Kidney glomerular epithelial cell (primary cell): ENCODE measurements at places on chromosomes 11 and 22.

GRCh38 chr22:44697423-44698141 lies 4.4 kb upstream of the PRR5 start:
- DNase-seq, result peak; percentile 72

DNA sequence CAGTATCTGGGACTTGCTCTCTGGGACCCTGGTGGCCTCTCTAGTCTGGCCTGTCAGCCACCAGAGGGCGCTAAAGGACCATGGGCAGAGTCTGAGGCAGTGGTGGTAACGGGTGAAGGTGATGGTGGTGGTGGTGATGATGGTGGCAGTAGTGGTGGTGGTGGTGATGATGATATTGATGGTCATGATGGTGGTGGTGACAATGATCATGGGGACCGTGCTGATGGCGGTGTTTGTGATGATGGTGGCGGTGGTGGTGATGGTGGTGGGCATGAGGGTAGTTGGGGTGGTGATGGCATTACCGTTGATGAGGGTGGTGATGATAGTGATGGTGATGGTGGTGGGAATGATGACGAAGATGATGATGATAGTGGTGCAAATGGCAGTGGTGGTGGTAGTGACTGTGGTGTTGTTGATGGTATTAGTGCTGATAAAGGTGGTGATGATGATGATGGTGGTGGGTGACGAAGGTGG lies 16.0 kb downstream of the TRPM5 start:
- peak; percentile 32 for DNase-seq

DNA sequence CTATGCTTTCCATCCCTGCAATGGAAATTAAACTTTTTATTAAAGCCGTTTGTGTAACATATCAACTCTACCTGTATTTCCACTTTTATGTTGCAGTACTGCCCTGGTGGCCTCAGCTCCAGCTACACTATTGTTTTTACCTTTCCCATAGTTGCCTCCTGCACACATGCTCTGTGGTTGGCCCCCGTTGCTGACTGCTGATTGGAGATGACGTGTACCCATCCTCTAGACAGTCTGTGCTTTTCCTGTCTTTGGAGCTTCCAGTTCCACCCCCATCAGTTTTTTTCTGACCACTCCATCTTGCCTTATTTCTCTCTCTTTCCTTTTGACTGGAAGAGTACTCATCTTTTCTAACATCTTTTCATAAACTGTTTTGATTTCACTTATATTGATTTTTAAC lies 123.8 kb downstream of the TEAD1 start:
- DNase-seq, result no peak

- DNase-seq, result no peak
Observed at GRCh38 chr22:17348464-17349103, 20.7 kb upstream of the CECR2 start.

GRCh38 chr11:6703247-6704063 lies 20.3 kb upstream of the MRPL17 start:
- DNase-seq, result peak; percentile 50

GRCh38 chr22:28981818-28982499 lies 79.7 kb downstream of the C22orf31 start:
- peak; percentile 40 for DNase-seq

DNA sequence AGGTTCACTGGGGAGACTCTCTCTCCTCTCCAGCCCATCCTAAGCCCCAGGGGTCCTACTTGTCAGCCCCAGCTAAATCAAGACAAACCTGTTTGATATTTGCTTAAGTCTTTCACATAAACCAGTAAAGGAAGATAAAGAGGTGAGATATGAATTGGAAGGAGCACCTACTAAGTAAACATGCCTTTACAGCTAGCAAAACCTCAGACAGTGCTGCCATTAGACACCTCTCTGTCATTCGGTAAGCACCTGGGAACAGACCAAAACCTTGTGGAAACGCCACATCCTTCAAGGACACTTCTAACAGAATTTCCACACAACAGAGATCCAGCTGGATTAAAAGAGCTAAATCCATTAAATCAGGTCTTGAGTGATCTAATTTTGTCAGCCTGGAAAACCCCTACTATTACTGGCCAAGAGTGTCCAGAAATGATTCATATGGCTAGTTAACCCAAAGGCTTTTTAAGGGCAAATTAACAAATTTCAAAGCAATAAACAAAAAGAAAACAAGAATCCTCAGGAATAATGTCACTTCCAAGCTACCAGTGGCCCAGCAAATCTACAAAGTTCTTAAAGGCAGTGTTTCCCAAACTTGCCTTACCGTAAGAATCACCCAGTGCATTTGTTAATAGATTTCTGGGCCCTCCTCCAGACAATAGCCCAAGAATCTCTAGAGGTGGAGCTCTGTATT lies 2.4 kb downstream of the VPS37C start:
- DNase-seq, result peak; percentile 66

DNA sequence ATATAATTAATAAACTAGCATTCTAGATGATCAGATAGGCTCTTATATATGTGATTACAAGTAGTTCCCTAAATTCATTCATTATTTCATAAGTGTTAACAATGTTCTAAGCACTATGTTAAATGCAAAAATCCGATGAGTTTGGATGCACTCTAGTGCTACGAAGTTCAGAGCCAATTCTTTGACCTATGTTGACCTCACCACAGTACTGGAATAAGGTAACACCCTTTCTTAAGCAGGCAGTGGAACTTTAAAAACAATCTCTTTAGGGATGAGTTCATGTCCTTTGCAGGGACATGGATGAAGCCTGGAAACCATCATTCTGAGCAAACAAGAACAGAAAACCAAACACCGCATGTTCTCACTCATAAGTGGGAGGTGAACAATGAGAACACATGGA lies 68.3 kb upstream of the UCP3 start:
- no peak for DNase-seq

DNA sequence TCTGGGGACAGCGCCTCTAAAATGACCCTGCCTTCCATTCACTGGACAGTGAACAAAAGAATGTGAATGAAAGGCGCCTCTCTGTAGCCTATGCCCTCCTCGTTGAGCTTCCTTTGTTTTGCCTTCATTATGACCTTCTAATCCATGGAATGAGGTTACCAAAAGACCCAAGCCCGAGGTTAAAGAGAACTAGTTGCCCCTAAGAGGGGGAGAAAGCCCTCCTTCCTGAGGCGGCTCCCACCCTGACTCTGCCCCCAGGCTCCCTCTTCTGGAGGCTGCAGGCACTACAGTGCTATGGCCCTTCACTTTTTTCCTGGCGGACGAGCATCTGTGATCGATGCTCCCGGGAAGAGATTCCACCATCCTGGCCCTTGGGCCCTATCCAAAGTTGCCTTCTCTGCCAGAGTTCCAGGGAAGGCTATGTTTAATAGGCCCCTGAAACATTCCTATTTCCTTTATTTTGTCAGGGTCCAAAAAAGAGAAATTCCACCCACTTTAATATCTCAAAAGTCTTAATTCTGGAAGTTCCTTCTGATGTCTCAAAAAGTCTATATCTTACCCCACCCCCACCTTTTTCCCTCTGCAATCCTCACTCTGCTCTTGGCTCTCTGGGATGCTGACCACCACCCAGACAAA lies 147.3 kb downstream of the FEZ1 start:
- DNase-seq, result peak; percentile 28

DNA sequence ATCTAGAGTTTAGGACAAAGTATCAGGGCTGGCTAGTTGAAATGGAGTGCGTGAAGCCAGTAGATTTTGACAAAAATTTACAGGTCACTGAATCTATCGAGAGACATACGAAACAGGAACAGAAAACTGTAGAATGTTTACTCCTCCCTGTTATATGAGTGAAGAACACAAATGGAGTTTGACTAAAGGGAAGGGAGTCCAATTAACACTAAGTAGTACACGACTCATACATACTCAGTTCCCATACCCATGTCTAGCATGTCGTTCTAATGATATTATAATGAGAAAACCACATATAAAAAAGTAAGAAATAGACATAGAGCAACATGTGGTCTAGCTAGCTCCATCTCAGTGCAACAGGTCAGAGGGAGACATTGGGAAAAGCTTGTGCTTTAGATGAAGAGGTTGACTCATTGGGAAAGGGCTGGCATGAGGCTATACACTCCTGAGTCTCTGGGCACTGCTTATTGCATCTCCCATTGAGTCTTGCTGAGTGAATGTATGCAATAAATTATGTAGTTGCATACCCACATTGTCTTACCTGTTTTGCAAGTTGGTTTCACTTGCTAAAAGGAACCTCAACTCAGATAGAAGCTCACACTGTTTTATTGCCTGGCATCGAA lies 43.5 kb downstream of the CD44 start:
- DNase-seq, result no peak

- no peak for DNase-seq
Observed at GRCh38 chr11:105960252-105961245, 61.5 kb downstream of the MSANTD4 start.

- DNase-seq, result no peak
Observed at GRCh38 chr11:534396-535209, 773 bp downstream of the HRAS start.

DNA sequence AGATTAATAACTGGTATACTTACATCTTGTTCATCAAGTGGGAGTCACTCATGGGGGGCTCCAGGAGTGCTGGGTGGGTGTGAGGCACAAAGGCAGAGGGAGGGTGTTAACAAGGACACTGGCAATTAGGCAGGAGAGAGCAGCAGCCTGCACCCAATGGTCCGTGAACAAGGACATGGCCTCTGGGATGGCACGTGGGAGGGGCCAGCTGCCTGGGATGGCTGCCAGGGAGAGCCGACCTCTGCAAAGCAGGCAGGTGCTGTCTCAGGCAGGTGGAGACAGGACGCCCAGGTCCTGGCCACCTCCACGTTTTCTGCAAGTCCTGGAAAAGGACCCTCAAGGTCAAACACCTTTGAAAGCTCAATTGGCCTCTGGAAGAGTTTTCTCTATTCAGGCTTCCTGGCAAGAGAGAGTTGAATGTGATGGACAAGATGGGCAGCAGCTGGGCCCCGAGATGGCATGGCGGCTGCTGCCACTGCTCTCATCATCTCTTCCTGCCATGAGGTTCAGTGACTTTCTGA lies 257.1 kb downstream of the BUD13 start:
- DNase-seq, result no peak

DNA sequence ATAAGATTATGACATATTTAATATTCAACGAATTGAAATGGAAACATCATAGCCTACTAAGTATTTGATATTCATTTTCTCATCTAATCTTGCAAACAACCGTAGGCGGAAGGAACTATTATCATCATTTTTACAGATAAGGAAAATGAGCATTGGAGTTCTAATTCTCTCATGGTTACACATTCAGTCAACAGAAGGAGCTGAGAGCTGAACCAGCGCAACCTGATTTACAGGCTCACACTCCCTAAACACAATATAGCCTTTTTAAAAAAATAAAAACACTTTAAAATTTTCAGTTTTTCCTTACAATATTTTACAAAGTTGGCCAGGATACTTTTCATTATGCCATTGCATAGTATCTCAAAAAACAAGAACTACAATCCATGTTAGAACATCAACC lies 74.8 kb downstream of the APOL5 start:
- no peak for DNase-seq

DNA sequence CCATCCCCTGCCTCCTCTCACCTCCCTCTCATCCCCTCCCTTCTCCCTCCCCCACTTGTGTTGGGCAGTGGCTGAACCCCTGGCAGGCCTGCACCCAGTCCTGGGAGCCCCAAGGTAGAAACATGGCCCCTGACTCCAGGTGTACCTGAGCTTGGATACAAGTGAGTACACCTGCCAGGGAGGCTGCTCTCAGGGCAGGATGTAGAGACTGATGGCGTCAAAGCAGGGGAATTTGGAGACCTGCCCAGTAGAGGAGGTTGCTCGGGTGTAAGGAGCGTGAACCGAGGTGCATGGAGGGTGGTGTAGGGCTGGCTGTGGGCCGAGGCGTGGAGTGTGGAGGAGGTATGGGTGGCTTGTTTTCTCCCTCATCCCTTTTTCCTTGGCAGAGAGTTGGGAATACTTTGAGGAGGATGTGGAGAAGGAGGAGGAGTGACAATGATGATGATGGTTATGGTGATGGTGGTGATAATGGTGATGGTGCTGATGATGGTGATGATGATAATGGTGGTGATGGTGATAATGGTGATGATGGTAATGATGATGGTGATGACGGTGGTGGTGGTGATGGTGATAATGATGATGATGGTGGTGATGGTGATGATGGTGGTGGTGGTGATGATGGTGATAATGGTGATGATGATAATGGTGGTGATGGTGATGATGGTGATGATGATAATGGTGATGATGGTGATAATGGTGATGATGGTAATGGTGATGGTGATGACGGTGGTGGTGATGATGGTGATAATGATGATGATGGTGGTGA lies 12.3 kb downstream of the MRGPRG start:
- no peak for DNase-seq

DNA sequence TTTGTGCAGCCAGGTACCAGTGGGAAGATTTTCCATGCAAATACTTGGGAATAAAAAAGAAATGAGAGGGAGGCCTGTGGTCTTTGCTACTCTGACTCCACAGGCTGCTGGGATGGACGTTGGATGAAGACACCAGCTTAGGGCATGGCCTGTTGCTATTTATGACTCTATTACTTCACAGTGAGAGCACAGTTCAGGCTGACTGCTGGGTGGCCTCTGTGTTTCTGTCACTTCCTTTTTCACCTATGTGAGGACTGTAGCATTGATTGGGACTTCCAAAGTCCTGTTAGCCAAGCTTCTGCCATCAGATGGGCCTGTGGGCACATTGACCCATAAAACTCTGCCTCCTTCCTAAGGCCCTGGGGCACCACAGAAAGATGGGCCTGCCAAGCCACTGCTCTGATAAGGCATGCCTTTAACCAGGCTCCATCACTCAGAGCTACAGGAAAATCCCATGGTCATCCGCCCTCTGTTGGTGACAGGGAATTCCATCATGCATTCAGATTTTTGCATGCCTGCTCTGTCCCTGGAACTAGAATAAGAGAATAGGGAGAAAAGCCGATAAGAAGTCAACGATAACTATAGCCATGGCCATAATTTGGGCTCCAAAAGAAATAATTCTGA lies 64.6 kb downstream of the KCNJ1 start:
- no peak for DNase-seq

GRCh38 chr22:29641042-29641699 lies 37.7 kb downstream of the NF2 start:
- DNase-seq, result no peak
